ENCODE measurements at places on chromosomes 7 and 10. TPM values are rescaled to one million over a fixed set of nuclear protein-coding genes. Genes with fewer than 3 reads are reported as not detected.

Gene EBLN1
- total RNA-seq = not detected

Gene GBF1
- total RNA-seq = 43.2 TPM

Gene MACC1
- total RNA-seq = 0.12 TPM

Gene CCDC136
- 72.2 TPM for total RNA-seq

Gene BICC1
- 2.5 TPM for total RNA-seq

Gene FLNC
- 5.6 TPM for total RNA-seq

Gene HHEX
- total RNA-seq = not detected

Gene IDI1
- total RNA-seq = 114 TPM

DNA sequence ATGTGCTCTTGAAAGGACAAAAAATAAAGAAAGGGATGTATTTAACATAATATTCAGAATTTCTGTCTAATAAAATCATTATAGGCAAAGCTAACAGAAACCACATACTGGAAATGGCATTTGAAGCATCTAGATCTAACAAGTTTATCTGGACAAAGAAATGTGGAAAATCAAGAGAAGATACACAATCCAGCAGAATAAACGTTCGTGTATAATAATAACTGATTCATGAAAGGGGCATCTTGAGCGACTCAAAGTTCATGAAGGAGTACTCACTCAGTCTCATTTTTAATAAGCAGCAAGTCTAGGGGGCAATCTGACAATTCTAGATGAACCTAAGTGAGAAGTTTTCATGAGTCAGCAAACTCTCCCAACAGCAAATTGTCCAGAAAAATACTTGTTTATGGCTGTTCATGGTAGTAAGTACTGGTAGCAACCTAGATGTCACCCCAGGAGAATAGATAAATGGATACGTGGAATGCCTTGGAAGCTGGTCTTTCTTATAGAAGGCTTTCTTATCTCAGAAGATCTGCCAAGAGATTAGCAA, 541.8 kb downstream of the INHBA start:
- no peak for DNase-seq

GRCh38 chr7:90897961-90898469, 301.9 kb downstream of the CDK14 start:
- no peak for DNase-seq

DNA sequence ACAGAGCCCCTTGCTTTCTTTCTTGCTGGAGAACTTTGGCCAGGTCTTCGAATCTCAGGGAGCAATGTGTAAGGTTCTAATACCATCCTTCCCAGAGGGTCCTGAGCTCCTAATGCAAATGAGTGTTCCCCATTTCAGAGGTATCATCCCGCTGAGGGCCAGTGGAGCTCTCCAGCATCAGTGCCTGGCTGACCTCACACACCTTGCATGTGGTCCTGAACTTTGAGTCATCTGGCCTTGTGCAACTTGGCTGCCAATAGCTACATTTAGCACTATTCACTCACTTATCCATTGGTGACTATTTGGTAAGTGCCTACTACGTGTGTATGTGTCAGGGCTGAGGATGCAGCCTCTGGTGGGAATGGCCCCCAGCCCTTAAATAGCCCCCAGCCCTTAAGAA, 48.4 kb upstream of the HABP2 start:
- DNase-seq = no peak

- DNase-seq = peak; percentile 44
Measured at GRCh38 chr7:151459726-151460473, 20.0 kb upstream of the CRYGN start.

- no peak for DNase-seq
Measured at GRCh38 chr7:157658851-157659412, 322.1 kb downstream of the DNAJB6 start.

DNA sequence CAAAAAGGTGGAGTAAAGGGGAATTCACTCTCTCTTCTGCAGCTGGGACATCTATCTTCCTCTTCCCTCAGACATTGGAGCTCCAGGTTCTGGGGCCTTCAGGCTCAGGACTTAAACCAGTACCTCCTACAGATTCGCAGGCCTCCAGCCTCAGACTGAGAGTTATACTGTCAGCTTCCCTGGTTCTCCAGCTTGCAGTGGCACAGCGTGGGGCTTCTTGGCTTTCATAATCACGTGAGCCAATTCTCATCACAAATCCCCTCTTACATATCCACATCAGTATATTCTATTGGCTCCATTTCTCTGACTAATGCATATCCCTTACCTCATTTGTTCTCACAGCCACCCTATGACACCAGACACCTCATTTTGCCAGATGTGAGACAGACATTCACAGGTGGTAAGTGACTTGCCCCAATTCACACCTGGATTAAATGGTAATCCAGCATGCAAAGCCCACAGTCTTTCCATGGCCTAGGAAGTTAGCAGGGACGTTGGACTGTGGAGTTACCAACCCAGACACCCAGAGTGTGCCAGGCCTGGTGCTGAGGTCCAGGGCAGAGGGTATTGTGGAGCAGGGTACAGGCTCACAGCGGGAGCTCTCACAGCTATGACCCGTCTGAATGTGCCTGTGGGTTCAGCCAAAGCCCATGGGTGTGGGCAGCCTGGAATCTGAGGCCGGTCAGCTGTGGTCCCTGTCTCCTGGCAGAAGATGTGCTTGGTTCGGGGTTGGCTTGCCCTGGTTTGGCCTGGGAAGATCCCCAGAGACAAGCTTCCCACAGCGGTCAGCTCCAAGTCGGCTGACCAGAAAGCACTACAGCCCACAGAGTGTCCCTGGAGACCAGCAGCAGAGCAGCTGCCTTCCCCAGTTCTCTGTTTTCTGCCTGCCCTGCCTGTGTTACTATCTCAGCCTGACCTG, 18.4 kb upstream of the ZCCHC24 start:
- DNase-seq = no peak

GRCh38 chr7:69256634-69257081, 341.6 kb upstream of the AUTS2 start:
- no peak for DNase-seq

GRCh38 chr10:102982296-102982695, 64.2 kb downstream of the CNNM2 start:
- no peak for DNase-seq

DNA sequence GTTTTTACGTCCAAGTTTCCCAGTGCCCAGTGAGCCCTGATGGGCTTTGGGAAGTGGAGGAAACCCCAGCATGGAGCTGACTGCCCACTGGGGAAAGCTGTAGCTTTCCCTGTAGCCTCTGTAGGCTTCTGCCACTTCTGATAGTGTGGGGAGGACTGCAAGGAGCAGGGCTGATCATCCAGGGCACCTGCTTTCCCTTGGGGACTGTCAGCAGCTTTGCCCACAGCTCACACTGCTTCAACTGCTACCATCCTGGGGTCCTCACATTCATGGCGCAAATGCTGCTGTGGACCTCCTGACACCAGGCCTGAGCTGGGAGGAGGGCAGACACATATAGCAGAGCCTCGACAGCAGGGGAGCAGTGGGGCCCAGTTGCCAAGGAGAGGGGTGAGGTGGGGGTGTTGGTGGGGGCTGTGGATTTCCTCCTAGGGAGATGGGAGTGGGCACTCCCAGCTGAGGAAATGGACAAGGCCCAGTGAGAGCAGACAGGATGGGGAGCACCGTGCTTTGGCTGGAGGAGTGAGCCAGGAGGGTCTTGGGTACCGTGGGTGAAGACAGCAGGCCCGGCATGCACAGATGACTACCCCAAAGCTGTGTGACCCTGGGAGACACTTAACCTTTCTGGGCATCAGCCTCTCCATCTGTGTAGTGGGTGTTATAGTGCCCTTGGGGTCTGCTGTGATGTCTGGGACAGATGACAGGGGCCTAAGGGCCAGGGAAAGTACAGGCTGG, 16.2 kb downstream of the RAMP3 start:
- DNase-seq = no peak

GRCh38 chr10:78630944-78631838, 437.6 kb upstream of the ZMIZ1 start:
- no peak for DNase-seq

GRCh38 chr7:35251606-35252310, 2.1 kb downstream of the TBX20 start:
- DNase-seq = no peak

GRCh38 chr7:45714521-45714820, 140.3 kb downstream of the ADCY1 start:
- DNase-seq = no peak

DNA sequence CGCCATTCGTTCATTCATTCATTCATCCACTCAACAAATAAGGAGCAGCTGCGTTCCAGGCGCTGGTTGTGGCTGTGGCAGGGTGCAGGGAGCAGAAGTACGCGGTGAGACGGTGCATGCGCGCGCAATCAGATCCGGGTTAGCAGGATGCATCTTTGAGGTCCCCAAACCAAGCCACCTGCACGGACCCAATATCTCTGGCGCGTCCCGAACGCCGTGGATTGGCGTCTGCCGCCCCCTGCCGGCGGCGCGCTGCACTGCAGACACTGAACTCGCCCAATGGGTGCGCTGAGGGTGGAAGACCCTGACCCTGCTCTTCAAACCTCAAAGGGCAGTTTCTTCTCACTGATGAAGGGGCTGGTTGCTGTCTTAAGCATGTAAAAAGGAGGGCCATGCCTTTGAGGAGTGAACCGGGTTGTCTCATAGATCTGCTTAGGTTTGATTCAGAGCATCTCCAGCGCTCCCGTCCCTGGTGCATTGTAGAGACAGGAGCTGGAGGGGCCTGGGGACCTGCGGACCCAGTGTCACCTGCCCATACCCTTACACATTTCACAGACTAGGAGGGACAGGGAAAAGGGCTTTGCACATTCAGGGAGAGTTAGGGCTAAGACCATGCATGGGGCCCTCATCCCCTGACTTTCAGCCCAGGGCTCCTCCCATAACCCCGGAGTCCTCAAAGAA, 102.5 kb downstream of the RAMP3 start:
- peak; percentile 80 for DNase-seq

- no peak for DNase-seq
Measured at GRCh38 chr7:69349291-69349690, 249.0 kb upstream of the AUTS2 start.

DNA sequence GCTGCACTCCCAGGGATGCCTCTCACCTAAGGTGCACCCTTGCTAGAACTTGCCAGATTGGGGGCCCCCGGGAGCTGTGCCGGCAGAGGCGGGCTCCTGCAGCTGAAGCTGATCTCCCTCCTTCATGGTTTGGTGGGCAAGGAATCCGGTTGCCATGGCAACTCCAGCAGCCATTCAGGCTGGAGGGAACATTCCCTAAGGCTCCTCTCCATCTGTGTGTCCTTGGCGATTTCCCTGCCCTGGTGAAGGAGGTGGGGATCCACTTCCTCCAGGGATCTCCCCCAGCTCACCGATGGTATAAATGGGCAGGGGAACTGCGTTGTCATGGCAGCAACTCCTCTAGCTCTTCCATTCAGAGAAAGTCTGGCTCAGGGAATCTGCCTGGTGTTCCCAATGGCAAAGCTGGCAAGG, 49.6 kb upstream of the GPR158 start:
- DNase-seq = peak; percentile 50

DNA sequence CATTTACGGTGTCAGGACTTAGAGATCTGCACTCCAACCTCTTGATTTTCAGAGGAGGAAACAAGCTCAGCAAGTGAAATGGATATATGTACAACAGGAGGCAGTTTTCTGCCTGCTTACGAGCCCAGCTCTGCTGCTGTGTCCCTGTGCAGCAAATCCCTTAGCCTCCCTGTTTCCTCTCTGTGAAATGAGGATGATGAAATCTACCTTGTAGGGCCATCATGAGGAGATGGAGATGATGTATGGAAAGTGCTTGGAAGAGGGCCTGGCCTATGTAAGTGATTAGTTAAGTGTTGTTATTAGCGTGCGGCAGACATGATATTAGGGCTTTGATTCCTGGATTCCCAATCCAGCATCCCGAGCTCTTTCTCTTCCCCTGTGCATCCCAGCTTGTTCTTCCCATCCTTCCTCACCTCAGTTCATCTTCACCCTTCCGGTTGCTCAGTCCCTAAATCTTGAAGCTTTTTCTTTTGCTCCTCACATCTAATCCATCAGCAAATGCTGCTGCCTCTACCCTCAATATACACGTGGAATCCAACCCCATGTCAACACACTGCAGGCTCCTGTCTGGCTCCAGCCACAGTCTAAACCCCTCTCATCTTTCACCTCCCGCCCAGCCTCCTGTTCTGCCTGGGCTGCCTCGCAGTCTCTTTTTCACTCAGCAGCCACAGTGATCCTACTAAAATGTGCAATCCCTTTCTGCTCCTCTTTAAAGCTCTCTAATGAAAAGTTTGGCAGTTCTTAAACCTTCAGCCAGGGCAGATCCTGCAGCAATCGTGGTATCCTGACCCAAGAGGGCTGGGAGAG, 113.8 kb downstream of the MARCHF5 start:
- no peak for DNase-seq

GRCh38 chr7:38664972-38665371, 33.8 kb upstream of the AMPH start:
- no peak for DNase-seq

GRCh38 chr10:88979153-88979562, 11.4 kb upstream of the FAS start:
- DNase-seq = no peak

- DNase-seq = no peak
Measured at GRCh38 chr10:86264481-86265231, 101.9 kb downstream of the GRID1 start.

GRCh38 chr10:16656895-16657294, 135.2 kb upstream of the C1QL3 start:
- no peak for DNase-seq

DNA sequence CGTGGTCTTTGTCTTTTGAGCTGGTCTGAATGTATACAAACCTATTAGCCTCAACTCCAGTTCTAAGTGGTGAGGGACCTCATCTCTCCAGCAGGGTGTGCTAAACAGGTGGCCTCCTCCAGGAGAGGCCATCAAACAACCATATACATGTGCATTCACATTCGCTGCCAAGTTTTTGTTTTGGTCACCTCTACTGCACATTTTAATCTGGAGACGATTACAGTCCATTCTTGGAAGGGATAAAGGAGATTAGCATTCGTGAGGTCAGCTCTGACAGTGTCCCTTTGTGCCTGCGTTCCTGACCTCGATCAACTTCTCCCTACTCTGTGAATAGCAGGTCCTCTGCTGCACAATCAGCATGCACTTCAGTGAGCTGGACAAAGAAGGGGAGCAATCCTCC, 60.8 kb downstream of the RHOBTB1 start:
- DNase-seq = no peak

DNA sequence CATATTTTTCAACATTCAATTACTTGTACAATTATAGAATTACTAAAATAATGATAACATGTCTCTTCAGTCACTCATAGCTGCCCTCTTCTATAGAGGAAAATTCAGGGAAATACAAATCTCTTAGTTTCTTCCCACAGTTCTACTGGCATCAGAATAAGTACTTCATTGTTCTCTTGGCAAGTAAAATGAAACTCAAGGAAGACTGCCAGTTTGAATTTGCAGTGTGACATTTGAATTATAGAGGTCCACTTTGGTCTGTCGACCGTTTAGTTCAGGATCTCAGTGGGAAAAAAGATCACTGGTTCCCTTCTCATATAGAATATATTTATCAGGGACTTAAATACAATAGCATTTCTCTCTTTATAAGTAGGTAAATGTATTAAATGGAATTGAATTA, 114.5 kb downstream of the PON1 start:
- DNase-seq = no peak
